ENCODE measurements at places on chromosomes 5 and 9.

GRCh38 chr5:9207817-9208418 lies 338.0 kb downstream of the SEMA5A start:
- DNase-seq = peak; percentile 32

GRCh38 chr9:120257483-120257882 lies 322.5 kb downstream of the CDK5RAP2 start:
- DNase-seq = no peak

DNA sequence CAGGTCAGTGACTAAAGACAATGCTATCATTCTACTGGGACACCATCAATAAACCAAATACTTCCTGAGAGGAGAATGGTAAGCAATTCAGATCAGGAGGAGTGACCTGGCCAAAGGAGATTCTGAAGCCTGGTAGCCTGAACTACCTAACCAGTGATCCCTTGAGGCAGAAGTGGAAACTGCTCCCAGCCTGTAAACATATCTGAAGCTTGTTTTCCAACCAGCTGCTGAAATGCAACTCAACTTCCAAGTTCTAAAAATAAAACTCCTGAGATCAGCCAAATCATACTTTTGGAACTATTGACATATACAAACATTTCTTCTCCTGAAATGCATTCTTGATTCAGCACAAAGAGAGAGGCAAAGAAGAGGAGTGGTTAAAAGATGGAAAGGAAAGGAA lies 204.1 kb downstream of the EBF1 start:
- DNase-seq = no peak

DNA sequence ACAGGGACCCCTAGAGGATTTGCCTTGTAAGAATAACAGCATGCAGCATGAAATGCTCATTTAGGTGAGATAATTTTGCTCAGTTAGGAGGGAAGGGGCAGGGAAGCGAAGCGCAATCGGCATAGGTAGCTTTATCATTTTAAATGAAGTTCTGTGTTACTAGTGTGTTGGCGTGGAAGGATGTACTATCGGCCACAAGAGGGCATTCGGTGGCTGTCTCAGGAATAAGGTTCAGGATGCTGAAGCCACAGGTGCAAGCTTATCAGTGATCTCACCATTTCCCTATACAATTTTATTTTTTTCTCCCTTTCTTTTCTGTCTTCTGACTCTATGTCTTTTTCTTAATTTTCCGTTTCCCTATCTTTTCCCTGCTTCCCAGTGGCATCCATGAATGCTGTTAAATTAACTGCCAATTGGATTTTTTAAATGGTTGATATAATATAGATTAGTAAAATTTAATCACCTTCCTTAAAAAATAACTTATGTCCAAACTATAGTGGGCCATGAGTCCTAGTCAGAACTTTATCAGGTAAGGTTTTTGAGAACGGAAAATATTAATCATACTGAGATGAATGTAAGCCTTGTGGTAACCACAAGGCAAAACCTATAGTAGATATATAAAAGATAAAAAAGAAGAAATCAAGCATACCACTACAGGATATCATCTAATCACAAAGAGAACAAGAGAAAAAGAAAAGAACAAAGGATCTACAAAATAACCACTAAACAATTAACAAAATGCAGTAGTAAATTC lies 1.2 kb upstream of the INSL6 start:
- no peak for DNase-seq

- no peak for DNase-seq
Observed at GRCh38 chr5:87541676-87542075, 128.9 kb upstream of the CCNH start.

GRCh38 chr9:15578714-15579113 lies 25.9 kb downstream of the CCDC171 start:
- DNase-seq = no peak

DNA sequence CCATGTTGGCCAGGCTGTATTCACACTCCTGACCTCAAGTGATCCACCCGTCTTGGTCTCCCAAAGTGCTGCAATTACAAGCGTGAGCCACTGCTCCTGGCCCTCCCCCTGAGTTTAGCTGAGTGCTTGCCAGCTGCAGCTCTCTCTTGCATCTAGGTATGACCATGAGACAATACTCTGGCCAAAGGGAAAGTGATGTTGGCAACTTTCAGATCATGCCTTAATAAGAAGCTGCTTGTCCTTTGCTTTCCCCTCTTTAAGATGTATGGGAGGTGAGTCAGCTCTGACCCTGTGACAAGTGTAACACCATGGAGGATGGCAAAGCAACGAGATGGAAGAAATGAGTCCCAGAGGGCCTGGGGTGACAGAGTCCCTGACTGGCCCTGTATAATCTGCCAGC lies 18.7 kb upstream of the DCAF12 start:
- DNase-seq = peak; percentile 39

DNA sequence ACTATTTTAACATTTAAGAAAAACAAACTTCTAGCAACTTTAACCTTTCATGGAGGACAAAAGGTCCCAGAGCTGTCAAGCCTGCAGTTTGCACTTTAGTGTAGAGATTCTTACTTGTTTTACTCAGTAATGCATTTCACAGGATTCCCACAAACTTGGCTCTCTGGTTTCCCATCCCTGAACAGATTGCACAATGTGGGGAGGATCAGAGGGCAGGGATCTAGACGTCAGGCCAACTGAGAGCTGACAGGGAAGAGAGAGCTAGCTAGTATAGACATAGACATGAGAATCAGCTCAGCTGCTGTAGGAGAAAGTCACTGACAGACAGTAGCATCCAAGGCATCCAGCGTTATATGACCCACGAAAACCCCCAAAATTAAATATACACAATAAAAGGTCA lies 20.9 kb upstream of the BNIP1 start:
- no peak for DNase-seq
